8988T (cell line): ENCODE measurements at places on chromosomes 5 and 9.

DNA sequence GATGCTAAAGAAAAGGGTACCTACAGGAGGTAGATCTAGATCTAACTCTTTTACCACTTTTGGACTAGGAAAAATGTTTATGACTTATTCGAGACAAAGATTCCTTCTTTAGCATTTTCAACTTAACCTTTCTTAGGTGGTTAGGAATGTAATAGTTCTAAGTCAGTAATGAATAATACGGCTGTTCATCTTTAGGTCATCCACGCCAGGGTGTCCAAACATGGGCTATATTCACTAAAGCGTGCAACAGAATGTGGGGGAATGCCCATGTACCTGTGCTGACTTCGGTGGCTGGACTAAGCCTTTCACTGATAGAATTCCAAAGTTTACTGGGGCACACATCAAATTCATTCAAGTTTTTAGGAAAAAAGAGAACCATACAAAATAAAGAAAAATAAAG is 164.7 kb downstream of the TSSK1B start:
- no peak for DNase-seq

DNA sequence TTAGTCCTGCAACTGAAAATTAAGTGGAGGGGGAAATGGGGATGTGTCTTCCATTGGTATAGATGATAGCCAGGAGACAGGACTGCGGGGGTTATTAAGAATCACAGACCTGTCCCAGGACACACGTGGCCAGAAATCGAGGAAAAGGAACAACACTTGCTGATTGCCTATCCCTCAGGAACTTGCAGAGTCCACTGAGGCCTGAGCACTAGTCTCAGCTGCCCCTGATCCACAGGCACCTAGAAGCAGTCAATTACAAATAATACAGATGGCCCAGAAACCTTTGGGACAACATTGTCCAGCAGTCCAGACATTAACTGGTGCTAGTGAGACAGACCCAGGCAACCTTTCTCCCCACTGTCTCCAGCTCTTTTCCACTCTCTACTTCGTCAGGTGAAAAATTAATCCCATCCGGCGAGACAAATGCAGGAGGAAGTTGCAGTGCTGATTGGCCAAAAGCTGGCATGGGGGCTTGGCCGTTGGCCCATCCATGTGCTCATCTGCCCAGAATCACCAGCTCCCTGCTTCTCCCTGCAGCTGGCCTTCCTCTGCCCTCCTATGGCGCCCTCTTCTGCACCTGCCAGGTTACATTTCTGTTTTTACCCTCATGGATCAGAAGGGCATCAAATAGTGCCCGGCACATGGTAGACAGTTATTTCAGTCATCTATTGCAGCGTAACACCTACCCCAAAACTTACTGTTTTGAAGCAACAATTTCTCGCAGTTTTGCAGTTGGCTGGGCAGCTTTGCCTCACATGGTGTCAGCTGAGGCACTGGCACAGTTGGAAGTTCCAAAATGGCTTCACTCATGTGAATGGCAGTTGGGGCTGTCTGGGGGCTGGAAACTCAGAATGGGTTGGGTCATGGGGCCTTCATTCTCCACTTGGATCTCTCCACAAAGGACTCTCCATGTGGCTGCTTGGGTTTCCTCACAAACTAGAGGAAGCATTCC is 3.6 kb upstream of the B4GALT1 start:
- no peak for DNase-seq

DNA sequence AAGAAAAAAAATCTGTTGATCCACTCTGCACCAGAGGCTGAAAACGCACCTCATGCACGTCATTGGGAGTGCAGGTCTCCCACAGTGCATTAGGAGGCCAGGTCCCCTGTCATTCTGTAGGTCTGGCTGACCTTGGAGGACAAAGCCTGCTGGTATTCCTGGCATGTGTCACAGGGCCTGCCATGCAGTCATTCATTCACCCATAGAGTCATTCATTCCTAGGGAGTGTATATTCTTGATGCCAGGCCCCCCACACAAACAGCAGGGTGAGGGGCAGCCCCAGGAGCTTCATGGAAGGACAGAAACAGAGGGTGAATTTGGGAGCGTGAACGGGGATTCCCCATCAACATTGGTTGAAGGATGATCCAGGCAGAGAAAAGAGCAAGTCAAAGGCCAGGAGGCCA is 2.2 kb downstream of the GBGT1 start:
- DNase-seq, result peak; percentile 26

- DNase-seq, result no peak
Observed at GRCh38 chr5:151903243-151903653, 21.4 kb downstream of the GLRA1 start.

- DNase-seq, result no peak
Observed at GRCh38 chr5:174118823-174119467, 73.4 kb downstream of the NSG2 start.

DNA sequence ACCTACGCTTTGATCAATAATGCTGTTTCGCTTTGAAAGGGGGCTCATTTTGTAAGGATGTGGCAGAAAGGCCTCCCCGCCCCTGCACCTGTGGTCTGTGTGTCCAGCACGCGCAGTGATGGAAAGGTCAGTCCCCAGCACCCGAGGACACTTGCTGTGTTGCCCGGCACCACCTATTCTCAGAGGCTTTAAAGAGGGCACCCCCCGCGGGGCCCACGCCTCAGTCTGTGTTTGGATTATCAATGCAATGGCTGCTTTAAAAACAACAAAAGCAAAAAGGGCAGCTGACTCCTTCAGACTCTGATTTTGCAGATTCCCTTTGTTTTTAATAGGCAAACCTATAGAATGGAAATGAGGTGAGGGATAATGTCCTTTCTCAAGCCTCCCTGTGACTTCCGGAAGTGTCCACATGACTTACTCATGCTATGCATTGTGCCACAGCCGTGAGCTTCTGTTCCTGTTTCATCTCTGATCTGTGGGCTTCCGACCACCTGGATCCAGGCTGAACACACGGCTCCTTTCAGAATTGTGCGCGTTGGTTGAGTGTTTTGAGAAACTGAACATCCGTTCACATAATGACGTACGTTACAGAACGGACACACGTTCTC is 416.2 kb downstream of the IRX2 start:
- DNase-seq, result no peak

GRCh38 chr9:102106439-102106838 is 368.0 kb upstream of the GRIN3A start:
- DNase-seq, result no peak

- no peak for DNase-seq
Observed at GRCh38 chr9:87581513-87581912, 83.8 kb downstream of the DAPK1 start.

GRCh38 chr5:169728418-169728817 is 91.3 kb downstream of the DOCK2 start:
- no peak for DNase-seq

DNA sequence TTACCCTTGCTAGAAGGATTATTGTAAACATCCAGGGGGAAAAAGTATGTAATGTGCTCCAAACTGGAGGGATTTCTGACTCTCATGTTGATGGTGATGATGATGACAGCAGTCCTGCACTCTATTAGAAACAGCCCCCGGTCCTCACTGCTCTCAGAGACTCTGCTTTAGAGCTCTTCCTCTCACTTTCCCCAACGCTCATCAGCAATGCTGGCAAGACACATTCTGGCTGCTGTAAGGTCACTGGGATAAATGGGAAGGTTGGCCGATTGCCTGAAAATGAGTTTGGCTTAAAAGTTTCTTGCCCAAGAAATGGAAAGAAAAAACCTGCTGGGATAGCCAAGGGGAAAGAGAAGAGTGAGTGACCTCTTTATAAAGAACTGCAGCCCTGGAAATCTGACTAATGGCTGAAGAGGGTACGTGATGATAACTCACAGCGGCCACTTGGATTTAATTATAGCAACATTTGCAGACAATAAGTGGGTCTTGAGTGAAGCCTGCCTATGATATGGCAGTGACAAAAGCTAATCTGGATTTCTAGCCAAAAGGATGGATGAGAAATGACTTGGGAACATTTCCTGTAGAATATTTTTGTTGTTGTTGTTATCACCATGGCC is 235.8 kb downstream of the TMEM38B start:
- DNase-seq, result no peak

- no peak for DNase-seq
Observed at GRCh38 chr9:38338342-38339018, 54.0 kb upstream of the ALDH1B1 start.

DNA sequence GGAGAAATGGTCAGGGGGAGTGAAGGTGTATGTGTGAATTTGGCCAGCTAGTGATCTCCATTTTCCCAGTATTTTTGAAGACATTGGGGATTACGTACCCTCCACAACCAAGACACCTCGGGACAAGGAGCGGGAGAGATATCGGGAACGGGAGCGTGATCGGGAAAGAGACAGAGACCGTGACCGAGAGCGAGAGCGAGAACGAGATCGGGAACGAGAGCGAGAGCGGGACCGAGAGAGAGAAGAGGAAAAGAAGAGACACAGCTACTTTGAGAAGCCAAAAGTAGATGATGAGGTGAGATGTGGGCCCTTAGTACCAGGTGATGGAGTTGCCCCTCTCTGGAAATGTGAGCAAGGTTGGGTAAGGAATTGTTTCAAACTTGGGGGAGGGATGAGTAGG is 5.8 kb upstream of the WDR55 start:
- DNase-seq, result no peak

GRCh38 chr5:760363-761058 is 24.0 kb downstream of the ZDHHC11B start:
- DNase-seq, result peak; percentile 49

GRCh38 chr9:19162956-19163355 is 35.7 kb upstream of the PLIN2 start:
- no peak for DNase-seq
